A549 (cell line): ENCODE measurements at places on chromosomes 16 and 17. TPM values are rescaled to one million over a fixed set of nuclear protein-coding genes. Genes with fewer than 3 reads are reported as not detected.

DNA sequence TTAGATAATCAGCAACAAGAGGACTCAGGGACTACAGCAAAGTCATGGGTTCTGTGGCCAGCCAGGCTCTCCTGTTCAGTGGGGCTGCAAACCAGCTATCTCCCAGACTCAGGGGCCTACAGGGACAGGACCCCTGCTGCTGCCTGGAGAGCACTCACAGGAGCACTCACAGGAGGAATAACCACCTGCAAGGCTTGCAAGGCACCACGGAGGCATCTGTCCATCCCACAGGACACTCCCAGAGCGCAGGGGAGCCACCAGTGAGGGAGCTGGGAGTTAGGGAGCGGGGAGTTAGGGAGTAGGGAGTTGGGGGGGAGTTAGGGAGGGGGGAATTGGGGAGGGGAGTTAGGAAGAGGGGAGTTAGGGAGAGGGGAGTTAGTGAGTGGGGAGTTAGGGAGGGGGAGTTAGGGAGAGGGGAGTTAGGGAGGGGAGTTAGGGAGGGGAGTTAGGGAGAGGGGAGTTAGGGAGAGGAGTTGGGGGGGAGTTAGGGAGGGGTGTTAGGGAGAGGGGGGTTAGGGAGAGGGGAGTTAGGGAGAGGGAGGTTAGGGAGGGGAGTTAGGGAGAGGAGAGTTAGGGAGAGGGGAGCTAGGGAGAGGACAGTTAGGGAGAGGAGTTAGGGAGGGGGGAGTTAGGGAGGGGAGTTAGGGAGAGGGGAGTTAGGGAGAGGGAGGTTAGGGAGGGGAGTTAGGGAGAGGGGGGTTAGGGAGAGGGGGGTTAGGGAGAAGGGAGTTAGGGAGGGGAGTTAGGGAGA is 5.7 kb downstream of the CANT1 start:
- no peak for DNase-seq

DNA sequence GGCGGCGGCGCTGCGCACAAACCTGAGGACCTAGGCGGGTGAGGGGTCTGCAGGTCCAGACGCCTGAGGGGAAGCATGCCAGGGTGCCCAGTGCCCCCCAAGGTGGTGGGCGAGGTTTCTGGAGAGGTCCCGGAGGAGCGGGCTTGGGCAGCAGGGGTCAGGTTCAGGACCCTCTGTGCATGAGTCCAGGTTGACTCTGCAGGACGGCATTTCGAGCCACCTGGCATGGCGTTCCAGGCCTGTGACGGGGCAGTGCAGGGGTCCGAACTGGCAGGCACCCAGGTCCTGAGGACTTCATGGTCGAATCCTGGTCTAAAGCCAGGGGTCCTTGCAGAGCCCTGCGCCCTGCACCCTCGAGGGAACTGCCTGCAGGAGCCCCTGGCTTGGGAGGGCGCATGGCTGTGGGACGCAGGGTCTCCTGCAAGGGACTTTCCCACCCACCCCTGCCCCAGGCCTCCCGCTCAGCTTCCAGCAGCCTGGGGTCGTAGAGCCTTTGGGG is 3.5 kb downstream of the SLC16A3 start:
- DNase-seq = no peak

GRCh38 chr17:27622986-27623385 is 8.0 kb upstream of the LGALS9 start:
- DNase-seq = no peak

DNA sequence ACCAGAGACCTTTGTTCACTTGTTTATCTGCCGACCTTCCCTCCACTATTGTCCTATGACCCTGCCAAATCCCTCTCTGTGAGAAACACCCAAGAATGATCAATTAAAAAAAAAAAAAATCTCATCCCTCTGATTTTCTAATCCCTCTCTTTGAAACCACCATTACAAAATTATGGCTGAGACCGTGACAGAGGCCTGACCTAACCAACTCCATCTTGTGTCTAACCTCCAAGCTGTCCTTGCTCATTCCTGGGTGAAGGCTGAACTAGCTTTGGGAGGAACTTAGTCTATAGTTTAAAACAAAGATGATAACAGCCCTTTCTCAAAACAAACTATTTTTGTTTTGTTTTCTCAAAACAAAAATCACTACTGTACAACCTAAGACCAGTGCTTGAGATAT is 474.5 kb downstream of the TMEM114 start:
- no peak for DNase-seq

- DNase-seq = no peak
Measured at GRCh38 chr17:7459961-7460545, 15.2 kb downstream of the CHRNB1 start.

DNA sequence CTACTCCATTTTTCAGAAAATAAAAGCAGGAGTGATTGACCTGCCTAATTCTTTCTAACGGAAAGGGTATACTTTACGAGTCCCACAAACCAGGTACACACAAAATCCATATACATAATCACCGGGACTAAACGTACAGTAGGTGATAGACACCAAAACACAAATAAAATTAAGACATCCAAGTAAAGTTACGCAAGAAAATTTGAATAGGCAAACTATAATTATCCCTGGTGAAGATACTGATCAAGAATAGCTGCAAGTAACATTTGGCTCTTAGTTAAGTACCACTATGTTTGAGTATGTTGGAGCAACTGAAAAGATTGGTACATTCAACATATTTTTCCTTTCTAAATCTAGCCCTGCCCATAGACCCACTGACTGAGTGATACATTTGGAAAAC is 1.7 kb downstream of the HELZ start:
- no peak for DNase-seq

GRCh38 chr17:70961341-70961740 is 792.0 kb downstream of the KCNJ2 start:
- no peak for DNase-seq

GRCh38 chr17:19453296-19453695 is 42.3 kb downstream of the RNF112 start:
- DNase-seq = no peak

- no peak for DNase-seq
Measured at GRCh38 chr16:89115216-89115861, 21.7 kb downstream of the ACSF3 start.

DNA sequence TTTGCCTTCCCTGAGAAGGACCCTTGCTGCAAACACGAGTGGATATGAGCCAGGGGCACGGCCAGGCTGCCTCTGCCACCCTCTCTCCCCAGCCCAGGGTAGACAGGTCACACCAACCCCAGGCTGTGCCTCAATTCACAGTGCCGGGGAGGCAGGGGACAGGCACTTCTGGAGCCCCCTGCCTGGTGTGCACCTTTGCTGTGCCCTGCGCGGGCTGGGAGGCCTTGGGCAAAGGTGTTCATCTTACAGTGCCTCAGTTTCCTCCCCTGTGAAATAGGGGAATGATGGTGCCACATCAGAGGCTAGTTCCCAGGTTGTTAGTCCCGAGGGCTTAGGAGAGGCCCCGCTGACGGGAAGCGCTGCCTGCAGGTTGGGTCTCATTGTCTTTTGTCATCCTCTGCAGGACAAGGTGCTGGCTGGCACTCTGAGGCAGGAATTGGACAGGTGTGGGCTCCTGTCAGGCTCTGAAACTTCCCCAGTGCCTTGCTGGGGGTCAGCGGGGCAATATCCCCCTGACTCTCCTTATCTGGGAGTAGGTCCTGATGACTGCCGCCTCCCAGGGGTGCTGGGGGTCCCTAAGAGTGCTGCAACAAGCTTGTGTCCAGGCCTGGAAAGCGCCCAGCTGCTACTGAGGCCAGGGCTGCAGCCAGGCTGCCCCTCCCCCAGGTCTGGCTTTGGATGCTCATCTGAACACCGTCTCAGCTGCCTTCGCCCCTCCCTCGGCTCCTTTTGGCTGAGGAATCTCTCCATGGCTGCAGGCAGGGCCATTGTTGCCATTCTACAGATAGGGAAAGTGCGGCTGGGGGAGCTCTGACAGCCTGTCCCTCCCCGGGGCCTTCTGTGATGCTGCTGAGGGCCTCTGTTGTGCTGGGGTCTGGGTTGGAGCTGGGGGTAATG is 3.1 kb downstream of the PRSS21 start:
- DNase-seq = no peak

- DNase-seq = peak; percentile 29
Measured at GRCh38 chr17:74686761-74687160, 26.0 kb downstream of the CD300LF start.

GRCh38 chr17:72826602-72827001 is 265.9 kb downstream of the SLC39A11 start:
- DNase-seq = peak; percentile 35

DNA sequence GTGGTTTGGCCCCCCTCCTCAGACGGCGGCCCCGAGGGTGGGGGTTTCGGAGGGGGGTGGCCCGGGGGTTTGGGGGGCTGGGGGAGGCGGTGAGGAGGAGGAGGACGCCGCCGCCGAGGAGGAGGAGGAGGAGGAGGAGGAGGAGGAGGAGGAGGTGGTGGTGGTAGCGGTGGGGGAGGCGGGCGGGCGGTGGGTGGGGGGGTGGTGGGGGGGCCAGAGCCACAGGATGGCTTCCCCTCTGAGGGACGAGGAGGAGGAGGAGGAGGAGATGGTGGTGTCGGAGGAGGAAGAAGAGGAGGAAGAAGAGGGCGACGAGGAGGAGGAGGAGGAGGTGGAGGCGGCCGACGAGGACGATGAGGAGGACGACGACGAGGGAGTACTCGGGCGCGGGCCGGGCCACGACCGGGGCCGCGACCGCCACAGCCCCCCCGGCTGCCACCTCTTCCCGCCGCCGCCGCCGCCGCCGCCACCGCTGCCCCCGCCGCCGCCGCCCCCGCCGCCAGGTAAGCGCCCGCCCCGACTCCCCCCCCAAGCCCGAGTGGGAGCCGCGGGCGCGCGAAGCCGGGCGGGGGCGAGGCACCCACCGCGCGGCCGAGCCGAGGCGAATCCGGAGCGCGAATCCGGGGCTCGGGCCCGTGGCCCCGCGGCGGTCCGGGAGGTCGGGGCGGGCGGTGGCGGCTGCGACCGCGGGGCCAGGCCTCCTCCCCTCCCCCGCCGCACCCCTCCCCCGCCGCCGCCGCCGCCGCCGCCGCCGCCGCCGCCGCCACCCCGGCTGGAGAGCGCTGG is 3.8 kb upstream of the CHD3 start:
- DNase-seq = no peak

The C16orf96 gene
- 0.01 to 0.03 TPM in 2 of 3 replicates, not detected in the other for polyA plus RNA-seq

The C17orf50 gene
- 0.12 to 0.28 TPM (median 0.22 TPM) in 3 replicates for polyA plus RNA-seq

The OTOP2 gene
- polyA plus RNA-seq = 0.08 TPM in 1 of 3 replicates, not detected in the others

The EVPLL gene
- 0.05 to 0.07 TPM in 2 of 3 replicates, not detected in the other for polyA plus RNA-seq

The JMJD6 gene
- polyA plus RNA-seq = 44.5 to 55.3 TPM (median 53.3 TPM) in 3 replicates

The INCA1 gene
- polyA plus RNA-seq = 1.1 to 1.3 TPM (median 1.1 TPM) in 3 replicates

The FOXK2 gene
- 37.5 to 39.2 TPM (median 38.2 TPM) in 3 replicates for polyA plus RNA-seq

The IRX6 gene
- polyA plus RNA-seq = not detected in 3 replicates

The ZACN gene
- polyA plus RNA-seq = 0.20 to 0.30 TPM (median 0.21 TPM) in 3 replicates
